COLO829 (cell line): ENCODE measurements at places on chromosomes 5 and 9.
A peak's percentile ranks its signal among the peaks of the same experiment; 100 is the strongest.

DNA sequence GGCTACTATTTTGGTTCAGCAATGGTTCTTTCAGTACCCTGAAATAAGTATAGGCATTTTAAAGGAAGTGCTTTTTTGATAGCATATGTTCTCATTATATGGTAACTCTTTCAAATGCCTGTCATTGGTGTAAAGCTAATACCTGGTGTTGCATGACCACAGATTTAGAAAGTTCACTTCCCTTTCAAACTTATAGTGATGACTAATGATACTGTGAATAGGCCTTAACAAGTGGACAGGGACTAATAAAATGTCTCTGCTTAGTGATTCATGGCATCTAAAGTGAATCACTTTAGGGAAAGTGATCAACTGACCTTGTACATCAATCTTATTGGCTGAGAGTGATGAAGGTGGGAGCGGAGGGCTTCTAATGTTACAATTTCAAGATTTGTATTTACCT, 21.6 kb downstream of the MRPL22 start:
- peak; percentile 68 for DNase-seq

GRCh38 chr9:109092051-109092580, 27.6 kb downstream of the TMEM245 start:
- no peak for DNase-seq

- no peak for DNase-seq
Measured at GRCh38 chr5:31107091-31107518, 86.4 kb upstream of the CDH6 start.

GRCh38 chr5:138936968-138937345, 61.8 kb upstream of the LRRTM2 start:
- no peak for DNase-seq

DNA sequence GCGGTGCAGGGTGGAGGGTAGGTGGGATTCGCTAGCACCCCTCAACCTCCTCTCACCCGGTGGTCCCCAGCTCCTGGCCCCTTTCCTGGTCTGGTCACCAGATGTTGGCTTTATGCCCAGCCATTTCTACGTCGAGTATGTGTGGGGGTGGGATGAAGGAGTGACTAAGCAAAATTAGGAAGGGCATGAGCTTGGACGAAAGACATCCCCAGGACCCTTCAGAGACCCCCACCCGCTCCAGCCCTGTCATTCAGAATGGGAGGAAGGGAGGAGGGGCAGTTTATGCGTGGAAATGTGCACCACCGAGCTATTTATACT, 742 bp downstream of the BHMT2 start:
- no peak for DNase-seq

GRCh38 chr9:128321879-128322403, 306 bp downstream of the TRUB2 start:
- DNase-seq = no peak

GRCh38 chr5:171872666-171873065, 87.0 kb downstream of the SMIM23 start:
- DNase-seq = no peak

- DNase-seq = peak; percentile 67
Measured at GRCh38 chr9:126411225-126411947, 84.8 kb downstream of the MVB12B start.

- no peak for DNase-seq
Measured at GRCh38 chr9:36030871-36031270, 5.8 kb upstream of the RECK start.

DNA sequence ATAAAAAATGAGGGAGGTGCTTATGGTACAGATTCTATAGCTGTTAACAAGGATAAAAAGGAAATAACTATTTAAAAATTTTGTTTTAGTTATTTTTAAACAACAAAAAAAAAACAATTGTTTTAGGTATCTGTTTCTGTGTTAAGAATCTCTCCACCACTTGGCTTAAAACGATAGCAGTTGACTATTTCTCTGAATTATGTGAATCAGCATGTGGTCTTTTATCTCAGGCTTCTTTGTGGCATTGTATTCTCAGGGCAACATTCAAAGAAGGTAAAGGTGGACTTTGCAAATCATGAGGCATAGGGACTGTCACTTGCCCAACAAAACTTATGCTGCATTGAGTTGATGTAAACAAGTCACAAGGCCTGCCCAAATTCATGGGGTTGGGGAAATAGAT, 55.2 kb downstream of the ERBIN start:
- DNase-seq = no peak

DNA sequence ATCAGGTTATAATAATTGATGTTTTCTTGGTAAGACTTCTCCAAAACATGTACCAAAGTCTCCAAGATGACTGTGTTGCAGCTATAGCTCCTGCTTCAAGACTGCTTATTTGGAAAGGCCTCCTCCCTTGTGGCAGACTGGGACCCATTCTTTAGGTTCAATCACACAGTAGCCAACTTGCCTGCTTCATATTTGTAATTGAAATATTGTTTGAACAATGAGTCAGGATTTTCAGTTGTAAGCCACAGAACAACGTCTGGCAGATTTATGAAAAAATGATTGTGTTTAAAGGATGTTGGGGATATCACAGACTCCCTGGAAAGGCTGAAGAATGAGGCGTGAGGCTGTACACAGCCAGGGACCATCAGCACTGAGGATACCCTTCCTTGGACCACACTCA, 458.9 kb downstream of the MED10 start:
- DNase-seq = no peak

GRCh38 chr5:135555530-135555929, 19.8 kb upstream of the NEUROG1 start:
- DNase-seq = no peak

- DNase-seq = peak; percentile 48
Measured at GRCh38 chr9:128192601-128193371, 1.4 kb upstream of the CIZ1 start.

DNA sequence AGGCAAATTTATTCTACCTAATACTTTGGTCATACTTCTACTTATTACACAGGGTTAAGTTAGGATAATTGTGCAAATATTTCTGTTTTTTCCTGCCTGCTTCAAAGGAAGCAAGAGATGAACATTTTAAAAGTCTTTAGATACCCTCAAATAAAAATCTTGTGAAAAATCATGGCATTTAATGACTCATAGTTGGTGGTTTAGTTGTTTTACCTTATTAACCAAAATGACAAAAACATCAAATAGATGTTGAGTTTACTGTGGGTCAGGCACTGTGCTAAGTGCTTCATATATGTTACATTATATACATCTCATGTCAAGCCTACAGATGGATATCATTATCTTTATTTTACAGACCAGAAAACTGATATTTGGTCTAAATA, 54.4 kb downstream of the ZNF474 start:
- DNase-seq = no peak

DNA sequence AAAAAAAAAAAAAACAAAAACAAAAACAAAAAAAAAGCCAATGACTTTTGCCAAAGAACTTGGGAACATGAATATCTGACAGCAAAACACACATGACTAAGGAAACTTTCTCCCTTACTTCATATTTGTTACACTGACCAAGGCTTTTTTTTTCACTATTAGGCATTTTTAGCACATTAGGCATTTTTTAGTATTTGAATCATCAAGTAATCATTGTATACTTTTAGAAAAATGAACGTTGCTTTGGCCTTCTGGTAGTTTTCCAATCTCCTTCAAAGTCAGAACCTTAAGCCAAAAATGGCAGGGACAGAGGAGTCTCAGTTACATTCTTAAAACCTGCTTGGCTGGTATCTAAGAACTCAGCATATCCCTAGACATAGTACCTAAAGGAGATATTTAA, 19.3 kb downstream of the NREP start:
- DNase-seq = no peak

DNA sequence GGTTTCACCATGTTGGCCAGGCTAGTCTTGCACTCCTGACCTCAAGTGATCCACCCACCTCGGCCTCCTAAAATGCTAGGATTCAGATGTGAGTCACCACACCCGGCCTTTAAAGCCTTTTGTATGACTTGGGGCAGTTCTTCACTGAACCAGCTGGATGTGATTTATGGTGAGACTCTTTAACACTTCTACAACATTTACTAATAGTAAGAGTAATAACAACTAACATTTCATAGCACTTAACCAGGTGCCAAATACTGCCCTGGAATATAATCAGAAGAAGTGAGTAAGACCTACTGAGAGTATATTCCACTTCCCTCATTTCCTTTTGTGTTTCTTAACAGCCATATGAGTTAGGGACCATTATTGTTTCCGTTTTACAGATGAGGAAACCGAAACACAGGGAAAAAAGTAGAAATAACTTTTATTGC, 10.0 kb downstream of the ZSWIM6 start:
- no peak for DNase-seq

DNA sequence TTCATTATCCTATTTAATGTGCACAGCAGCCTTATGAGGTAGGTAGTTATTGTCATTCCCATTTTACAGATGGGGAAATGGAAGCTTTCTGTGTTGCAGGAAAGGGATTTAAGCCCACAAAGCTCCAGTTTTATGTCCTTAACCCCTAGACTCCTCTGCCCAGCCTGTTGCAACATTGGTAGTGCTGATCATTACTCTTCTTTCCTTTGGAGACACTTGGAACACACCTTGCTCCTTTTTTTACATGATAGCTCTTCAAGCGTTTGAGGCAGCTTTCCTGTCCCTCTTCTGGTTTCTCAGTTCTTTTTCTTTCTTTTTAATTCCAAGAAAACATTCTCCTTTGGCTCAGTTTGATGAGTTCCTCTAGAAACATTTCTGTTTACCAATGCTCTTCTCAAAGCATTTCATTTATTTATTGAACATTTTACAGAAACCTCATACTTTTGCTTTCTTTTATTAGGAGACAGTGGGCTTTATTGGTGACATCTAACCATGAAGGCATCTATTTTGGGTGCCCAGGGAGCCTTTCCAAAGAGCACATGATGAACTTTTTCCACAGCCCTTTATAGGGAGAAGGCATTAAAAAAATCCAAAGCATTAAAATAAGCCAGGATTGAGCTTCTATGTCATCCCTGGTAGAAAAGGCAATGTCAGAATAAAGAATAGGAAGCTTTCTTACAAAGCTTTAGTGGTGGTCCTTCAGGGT, 218.0 kb downstream of the TMEM38B start:
- DNase-seq = no peak

GRCh38 chr5:17186256-17186655, 31.2 kb upstream of the BASP1 start:
- no peak for DNase-seq
